Right lung (tissue), 10 donors: ENCODE measurements at places on chromosomes 6 and 20. TPM values are rescaled to one million over a fixed set of nuclear protein-coding genes. Genes with fewer than 3 reads are reported as not detected.

PAX1 gene
- polyA plus RNA-seq, result not detected

RNF39 gene
- 1.2 TPM for polyA plus RNA-seq

SLC17A1 gene
- polyA plus RNA-seq, result 0.18 TPM

BNIP5 gene
- polyA plus RNA-seq, result not detected

HSPA1L gene
- polyA plus RNA-seq, result 4.6 TPM
